ENCODE measurements at places on chromosomes 3 and 15.
A peak's percentile ranks its signal among the peaks of the same experiment; 100 is the strongest.

- DNase-seq = peak; percentile 68
Observed at GRCh38 chr3:39106851-39107387, 508 bp downstream of the GORASP1 start.

GRCh38 chr3:159669766-159670165 is 318.9 kb upstream of the IL12A start:
- no peak for DNase-seq

- no peak for DNase-seq
Observed at GRCh38 chr15:99305761-99306505, 54.7 kb downstream of the LRRC28 start.

DNA sequence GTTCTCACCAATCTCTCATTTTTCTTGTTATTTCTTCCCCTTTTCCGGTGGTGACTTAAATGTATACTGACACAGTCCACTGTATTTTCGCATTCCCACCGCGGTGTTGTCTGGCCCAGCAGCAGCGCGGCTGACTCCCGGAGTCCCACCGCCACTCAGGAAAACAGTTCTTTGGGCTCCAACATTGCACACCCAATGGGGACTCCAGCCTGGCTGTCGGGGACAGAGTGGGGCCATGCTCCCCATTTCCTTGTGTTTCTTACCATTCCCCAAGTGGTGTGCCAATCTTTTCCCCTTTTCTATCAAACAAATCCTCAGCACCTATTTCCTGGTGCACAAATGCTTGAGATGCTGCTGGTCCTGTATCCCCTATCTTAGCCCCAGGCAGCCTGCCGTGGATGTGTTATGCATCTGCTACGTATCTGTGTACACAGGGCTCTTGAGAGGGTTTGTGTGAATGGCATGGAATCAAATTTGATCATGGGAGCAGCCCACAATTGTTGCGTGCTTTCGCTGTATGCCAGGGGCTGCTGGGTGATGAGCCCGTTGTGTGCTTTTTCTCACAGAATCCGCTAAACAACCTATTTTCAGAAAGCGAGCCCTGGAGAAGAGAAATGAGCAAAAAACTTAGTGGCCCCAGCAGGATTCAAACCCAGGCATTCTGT is 219.1 kb upstream of the RGMA start:
- no peak for DNase-seq

GRCh38 chr15:53038655-53038941 is 248.5 kb upstream of the ONECUT1 start:
- DNase-seq = no peak

DNA sequence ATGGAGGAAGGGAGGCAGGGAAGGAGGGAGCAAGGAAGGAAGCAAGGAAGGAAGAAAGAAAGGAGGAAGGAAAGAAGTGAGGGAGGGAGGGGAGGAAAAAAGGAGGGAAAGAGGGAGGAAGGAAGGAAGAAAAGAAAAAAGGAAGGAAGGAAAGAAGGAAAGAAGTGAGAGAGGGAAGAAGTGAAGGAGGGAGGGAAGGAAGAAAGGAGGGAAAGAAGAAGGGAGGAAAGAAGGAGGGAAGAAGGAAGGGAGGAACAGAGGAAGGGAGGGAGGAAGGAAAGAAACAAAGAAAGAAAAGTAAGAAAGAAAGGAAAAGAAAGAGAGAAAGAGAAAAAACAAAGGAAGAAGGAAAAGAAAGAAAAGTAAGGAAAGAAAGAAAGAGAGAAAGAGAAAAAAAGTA is 183.0 kb upstream of the SLC24A5 start:
- DNase-seq = no peak

- DNase-seq = peak; percentile 55
Observed at GRCh38 chr15:62241135-62241770, 76.2 kb upstream of the C2CD4B start.

- no peak for DNase-seq
Observed at GRCh38 chr3:60809857-60810610, 441.2 kb downstream of the FHIT start.

GRCh38 chr3:194314388-194315068 is 36.6 kb downstream of the CPN2 start:
- no peak for DNase-seq

DNA sequence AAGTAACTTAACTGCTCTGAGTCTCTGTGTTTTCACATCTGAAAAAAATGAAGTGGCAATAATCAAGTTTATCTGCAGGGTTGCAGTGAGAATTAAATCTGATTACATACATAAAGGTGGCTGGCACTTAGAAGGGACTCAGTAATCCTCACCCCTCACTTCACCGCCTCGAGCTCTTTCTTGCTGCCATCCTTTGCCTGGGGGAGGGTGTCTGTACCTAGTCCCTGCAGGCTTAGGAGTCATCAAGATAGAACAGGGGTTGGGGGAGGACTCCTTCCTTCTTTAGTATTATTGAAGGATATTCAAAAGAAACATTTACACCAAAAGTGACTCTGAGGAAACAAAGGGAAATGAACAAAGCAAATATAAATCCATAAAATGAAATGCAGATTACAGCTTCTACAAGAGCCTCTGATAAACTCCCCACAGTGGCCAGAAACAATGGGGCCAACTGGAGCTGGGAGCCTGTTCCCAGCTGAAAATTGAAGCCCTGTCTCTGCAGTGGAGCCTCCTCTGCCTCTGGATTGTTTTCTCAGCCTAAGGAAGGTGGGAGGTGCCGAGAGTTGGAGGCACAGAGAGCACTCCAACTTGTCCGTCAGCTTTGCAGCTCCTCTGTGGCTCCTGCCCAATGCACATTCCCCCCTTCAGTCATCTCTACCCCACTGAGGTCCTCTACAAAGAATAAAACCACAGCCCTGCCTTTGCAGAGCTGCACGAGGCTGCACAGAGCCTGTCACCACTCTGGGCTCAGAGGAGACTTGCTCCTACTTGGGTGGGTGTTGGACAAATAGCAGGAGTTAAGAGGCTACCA is 41.8 kb downstream of the CRYGS start:
- DNase-seq = no peak

- no peak for DNase-seq
Observed at GRCh38 chr3:68935778-68936177, 3.4 kb upstream of the TAFA4 start.

- no peak for DNase-seq
Observed at GRCh38 chr3:128390867-128391266, 75.8 kb downstream of the DNAJB8 start.

DNA sequence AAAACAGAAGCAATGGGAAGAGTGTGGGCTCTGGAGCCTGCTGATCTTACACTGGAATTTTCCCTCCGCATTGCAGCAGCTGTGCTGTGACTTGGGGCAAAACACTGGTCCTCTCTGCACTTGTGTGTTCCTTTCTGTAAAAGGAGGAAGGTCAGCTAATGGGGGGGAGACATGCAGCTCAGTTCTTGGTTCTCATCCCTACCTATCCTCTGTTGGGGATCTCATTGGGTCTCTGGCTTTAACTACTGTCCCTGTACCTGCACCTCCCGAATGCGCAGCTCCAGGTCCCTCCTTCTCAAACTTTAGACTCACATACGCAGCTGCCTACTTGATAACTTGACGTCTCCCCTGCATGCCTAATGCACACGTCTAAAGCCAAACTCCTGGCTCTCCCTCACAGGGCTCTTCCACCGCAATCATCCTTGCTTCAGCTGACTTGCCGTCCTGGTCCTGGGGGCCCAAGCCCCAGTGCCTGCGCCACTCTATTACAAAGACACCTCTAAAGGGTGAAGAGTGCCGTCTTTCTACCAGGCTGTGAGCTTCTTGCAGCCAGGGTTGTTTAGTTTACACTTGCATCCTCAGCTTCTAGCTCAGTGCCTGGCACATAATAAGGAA is 5.9 kb upstream of the TMEM44 start:
- DNase-seq = no peak

- DNase-seq = no peak
Observed at GRCh38 chr3:45545476-45545875, 49.1 kb upstream of the LIMD1 start.

DNA sequence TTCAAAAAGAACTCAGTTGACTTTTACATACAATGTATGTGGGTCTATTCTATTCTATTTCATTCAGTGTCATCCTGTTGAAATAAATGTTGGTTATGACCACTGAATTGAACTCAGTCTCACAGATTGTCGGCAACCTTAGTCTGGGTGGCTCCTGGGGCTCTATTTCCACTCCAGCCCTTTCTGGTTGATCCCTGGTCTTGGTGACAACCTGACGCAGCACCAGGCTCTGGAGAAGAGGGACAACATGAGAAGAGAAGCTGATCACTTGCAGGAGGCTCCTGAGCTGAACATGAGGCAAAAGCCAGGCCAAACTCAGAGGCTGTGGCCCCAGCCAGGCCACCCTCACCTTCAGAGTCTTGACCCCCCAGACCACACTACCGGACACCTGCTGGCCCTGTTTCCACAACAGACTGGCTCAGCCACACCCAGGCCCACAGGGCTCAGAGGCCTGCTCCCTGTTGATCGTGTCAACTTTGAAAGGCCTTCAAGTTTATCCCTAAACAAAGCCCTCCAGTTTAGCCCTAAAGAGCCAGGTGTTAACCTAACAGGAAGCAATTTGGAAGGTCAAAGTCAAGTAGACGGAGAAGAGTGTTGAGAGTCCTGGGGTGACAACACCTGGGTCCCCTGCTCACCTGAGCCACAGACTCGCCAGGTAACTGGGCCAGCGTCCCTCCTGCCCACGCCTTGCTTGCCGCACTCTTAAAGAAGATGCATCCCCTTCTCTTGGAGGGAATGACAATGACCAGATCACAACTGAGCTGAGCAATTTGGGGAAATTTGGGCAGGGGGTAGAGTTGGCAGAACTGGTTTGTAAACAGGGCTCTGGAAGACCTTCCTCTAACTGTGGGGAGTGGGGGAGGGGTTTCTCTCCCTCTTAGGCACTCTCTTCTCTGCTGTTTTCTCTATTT is 15.4 kb upstream of the MUC20 start:
- DNase-seq = no peak

- no peak for DNase-seq
Observed at GRCh38 chr3:72892081-72892775, 4.4 kb downstream of the GXYLT2 start.

DNA sequence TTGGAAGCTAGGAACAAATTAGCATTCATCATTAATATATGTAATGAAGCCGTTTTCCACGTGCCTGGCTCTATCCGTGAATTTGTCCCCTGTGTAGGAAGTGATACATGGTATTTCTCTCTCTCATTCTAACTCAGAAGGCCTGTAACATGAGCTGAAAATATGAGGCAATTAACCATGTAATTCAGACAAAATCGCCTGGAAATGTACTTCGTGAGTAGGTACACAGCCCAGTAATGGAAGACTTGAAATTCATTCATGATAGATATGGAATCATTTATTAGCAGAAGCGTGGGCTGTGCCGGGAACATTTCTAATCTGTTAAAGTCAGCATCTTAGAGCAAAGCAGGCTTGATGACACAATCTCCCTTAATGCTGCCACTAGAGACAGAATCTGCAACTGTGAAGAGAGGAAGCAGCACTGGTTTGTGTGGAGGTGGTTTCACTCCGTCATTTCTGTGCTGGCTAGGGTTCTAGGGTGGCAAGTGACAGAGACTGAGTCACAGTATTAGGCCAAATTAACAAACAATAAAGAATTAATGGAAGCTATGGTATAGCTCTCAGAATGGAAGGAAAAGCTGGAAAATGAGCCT is 225.0 kb upstream of the PROK2 start:
- no peak for DNase-seq

DNA sequence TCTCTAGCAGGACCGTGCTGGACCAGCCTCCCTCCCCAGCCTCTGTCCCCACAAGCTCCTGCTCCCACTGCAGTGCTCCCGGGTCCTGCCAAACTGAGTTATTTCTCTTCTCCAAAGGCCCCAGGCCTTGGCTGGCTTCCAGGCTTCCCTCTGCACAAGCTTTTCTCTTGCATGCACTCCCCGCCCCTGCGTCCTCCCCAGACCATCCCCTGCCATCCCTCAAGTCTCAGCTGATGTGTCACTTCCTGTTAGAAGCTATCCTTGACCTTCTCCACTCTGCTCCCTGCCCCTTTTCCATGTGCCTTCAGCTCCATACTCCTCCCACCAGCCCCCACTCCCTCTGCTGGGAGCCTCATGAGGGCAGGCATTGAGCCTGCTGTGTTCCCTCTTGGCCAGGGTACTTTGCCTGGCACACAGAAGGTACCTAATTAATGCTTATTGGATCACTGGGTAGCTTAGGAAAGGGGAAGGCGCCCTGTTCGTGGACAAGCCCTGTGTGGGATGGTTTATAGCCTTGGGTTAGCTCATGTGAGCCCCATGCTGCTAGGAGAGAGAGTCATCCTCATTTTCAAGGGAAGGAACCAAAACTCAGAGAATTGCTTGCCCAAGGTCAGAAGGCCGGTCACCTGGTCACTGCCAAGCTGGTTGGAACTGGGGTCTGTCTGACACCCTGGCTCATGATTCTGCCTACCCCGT is 56.4 kb downstream of the FEM1B start:
- DNase-seq = no peak

- no peak for DNase-seq
Observed at GRCh38 chr15:90837094-90837493, 31.3 kb upstream of the FURIN start.

GRCh38 chr3:126101521-126101982 is 17.6 kb upstream of the SLC41A3 start:
- no peak for DNase-seq

- no peak for DNase-seq
Observed at GRCh38 chr15:57549935-57550334, 41.8 kb upstream of the MYZAP start.

DNA sequence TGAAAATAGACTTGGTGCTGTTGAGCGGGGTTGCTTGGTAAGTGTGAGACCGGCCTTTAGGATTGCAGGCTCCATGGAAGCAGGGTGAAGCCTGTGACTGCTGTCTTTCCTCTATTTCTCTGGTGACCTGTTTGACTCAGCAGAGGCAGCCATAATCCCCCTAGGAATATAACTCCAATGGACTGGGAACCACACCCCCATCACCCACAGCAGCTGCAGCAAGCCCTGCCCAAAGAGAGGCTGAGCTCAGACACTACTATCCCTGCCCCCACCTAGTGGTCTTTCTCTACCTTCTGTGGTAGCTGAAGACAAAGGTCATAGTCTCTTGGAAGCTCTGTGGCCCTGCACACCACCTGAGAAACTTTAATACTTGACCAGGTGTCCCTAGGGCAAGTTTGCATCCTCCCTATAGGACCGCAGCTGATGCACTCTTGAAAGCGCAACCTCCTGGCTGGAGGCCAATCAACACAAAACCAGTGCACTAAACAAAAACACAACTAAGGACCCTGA is 133.6 kb upstream of the MRPL3 start:
- DNase-seq = no peak

GRCh38 chr3:94069194-94069813 is 6.4 kb downstream of the NSUN3 start:
- DNase-seq = no peak

DNA sequence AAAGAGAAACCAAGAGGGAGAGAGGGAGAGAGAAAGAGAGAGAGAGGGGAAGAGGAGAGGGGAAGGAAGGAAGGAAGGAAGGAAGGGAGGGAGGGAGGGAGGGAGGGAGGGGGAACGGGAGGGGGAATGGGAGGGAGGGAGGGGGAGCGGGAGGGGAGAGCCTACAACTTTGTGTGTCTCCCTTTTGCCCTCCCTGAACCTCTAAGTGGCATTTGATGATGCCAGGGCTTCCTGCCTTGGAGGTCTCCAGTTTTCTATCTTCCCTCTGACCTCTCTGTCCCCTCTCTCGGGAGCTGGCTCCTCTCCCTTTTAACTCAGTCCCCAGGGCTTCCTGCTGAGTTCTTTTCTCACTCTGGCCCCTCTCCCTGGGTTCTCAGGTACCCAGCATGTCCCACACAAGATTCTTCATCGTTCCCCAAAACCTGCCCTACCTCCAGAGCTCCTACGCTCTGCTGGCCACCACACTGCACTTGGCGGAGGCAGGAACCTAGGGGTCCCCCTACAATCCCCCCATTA is 12.5 kb upstream of the FAM174B start:
- no peak for DNase-seq
